ENCODE measurements at places on chromosomes 3 and 15.

DNA sequence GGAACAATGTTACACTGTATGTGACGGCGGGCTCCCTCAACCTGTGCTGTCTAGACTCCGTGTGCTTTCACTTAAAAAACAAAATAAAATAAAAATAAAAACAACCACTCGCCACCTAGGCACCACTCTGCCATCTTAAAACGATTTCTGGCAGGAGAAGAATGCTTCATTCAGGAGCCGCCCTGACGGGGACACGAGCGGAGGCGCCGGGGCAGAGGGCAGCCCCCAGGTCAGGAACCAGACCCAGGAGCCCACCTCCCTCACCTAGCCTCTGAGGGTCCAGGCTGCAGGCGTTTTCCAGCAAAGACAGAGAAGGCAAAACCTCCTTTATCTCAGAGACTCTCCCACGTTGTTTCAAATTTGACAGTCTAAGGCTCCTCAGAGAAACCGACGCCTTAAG lies 85.1 kb upstream of the SNRPA1 start:
- DNase-seq, result no peak

DNA sequence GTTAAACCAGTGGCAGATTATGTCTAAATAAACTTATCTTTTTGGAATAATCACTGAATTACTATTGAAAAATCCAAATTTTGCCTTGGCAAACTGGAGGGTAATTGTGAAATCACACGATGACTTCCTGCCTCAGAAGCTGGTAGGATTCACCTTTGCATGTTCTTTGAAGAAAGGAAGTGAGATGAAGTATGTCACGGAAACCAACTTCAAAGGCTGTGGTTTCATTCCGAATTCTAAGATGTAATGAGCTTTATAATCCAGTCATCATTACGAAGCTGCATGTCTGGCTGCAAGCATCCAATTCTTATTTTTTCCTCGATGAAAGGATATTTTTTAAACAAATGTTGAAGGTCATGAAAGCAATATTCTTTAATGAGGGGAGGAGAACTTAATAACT lies 15.0 kb upstream of the ZBED2 start:
- no peak for DNase-seq

DNA sequence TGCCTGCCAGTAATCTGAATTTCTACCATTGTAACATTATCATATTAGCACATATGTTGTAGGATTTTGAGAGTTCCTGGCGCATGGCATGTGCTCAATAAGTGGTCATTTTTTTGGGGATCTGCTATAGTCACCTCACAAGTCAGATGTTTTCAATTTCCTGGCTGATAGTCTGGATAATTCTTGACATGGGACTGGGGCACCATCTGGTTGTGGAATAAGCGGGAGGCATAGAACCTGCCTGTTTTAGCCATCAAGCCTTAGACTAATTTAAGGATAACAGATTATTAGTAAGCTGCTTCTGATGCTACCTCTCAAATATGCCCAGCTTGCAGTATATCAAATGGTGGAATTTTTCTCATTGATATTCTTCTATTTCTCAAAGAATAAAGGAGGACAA lies 39.1 kb downstream of the GASK1A start:
- no peak for DNase-seq

- no peak for DNase-seq
These were observed 298.6 kb upstream of the ICE2 start for GRCh38 chr15:60777558-60777957.

GRCh38 chr3:50591196-50591741 lies 20.3 kb downstream of the CISH start:
- no peak for DNase-seq

Data from stimulated activated CD8-positive, alpha-beta memory T cell treated with anti-CD3 and anti-CD28 coated beads, Interleukin-4, amount 100 ng/mL, for 1 hour (primary cell).